Gastroesophageal sphincter (tissue), 4 donors: ENCODE measurements at places on chromosomes 4 and X. TPM values are rescaled to one million over a fixed set of nuclear protein-coding genes. Genes with fewer than 3 reads are reported as not detected.

The CPZ gene
- 7.5 TPM for total RNA-seq

DNA sequence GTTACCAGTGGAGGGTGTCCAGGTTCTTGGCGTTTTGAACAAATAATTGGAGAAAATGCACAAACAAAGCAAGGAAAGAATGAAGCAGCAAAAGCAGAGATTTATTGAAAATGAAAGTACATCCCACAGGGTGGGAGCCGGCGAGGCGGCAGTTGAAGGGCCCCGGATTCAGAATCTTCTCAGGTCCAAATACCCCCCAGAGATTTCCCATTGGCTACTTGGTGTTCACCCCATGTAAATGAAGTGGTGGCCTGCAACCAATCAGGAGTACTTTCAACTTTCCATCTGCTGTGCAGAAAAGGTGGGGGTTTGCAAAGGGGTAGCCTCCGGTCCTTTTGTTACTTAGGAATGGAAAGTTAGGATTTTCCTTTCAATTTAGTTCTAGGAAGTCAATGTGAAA lies 1447.0 kb downstream of the C4orf33 start:
- no peak for ATAC-seq

DNA sequence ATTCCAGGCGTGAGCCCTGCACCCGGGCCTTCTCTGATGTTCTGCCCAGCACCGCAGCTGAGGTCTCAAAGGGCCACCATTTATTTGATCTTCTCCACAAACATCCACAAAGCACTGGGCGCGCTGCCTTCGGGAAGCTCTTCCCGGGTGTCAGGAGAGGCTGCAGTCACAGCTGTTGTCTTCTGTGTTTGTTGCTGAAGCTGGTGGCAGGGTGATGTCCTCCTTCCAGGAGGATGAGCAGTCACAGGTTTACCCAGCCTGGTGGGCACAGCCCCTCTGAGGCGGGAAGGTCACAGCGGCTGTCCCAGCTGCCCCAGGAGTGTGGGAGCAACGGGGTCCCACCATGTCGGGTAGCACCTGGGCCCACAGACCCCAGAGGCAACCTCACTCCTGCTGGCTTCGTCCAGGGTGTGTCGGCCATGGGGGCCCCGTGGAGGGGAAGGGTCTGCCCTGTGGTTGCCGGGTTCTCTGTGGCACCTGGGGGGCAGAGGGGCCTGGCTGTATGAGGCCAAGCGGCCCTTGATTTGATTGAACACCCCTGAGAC lies 27.6 kb downstream of the FGFRL1 start:
- no peak for ATAC-seq

The KDR gene
- total RNA-seq, result 36.8 TPM

GRCh38 chr4:7699031-7699430 lies 240.6 kb downstream of the AFAP1 start:
- peak; percentile 21 for ATAC-seq

DNA sequence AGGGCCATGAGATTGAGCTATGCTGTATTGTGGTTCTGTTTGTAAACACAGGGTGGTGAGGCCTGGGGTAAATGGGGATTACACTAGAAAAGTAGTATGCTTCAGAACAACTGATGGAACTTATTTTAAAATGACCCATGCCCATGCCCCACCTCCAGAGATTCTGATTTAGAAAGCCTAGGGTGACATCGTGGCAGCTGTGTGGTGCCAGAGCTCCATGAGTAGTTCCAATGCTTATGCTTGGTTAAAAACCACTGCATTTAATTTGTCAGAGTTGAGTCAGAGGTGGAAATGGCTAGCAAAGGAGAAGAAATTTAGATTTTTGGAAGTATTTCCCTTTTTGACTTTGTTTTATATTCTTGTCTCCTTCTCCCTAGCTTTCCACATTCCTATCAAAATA lies 63.4 kb upstream of the PDE5A start:
- no peak for ATAC-seq

GRCh38 chrX:136029766-136030165 lies 44.5 kb downstream of the SLC9A6 start:
- ATAC-seq, result no peak

- ATAC-seq, result no peak
These were observed 147.0 kb upstream of the HPGD start for GRCh38 chr4:174669270-174669669.

- no peak for ATAC-seq
These were observed 55.3 kb upstream of the KCNIP4 start for GRCh38 chr4:22003878-22004277.

- ATAC-seq, result no peak
These were observed 90.4 kb upstream of the HPRT1 start for GRCh38 chrX:134369576-134369975.

GRCh38 chr4:52350926-52351325 lies 299.8 kb downstream of the SPATA18 start:
- no peak for ATAC-seq

The GIMD1 gene
- total RNA-seq, result not detected

The TENM3 gene
- 39.9 TPM for total RNA-seq

GRCh38 chrX:20743046-20743445 lies 476.3 kb upstream of the RPS6KA3 start:
- no peak for ATAC-seq

DNA sequence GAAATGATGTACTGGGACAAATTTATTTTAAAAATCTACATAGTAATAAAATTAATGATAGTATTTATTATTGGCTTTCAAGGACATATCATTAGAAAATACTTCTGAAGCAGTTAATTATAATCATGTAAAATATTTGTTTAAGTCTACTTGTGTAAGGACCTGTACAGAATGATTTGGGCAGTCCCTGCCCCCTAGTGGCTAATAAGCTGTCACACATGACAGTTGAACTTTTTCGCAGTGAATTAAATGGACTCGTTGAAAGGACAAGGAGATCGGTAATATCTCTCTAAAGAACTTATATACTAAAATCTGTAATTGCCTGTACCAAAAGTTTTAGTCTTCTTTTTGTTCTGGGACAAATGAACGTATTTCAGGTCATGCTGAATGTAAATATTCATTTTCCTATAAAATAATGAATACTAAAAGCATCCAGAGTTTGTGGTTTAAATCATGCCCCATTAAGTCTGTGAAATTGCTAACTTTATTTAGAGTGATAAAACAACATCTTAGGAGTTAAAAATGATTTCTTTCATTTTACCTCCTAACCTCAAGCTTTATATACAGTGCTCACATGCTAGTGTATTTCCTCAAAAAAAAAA lies 13.6 kb downstream of the EXOC1 start:
- peak; percentile 72 for ATAC-seq

The CXCL11 gene
- total RNA-seq, result not detected

DNA sequence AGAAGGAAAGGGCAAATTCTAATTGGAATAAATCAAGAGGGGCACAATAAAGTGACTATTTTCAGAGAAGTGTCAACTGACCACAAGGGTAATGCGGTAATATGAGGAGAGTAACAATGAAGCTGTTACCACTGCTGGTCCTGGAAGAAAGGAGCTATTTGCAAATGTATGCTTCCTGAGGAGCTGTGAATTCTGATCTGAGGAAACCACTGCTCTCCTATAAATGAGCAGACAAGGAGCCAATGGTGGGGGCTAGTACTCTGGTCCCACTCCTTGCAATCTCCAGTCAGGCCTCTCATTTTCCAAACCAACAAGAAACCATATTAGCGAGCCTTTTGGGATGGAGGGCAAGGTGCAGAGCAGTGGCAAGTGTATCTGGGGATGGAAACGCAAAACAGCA lies 770.2 kb downstream of the FSTL5 start:
- ATAC-seq, result no peak

DNA sequence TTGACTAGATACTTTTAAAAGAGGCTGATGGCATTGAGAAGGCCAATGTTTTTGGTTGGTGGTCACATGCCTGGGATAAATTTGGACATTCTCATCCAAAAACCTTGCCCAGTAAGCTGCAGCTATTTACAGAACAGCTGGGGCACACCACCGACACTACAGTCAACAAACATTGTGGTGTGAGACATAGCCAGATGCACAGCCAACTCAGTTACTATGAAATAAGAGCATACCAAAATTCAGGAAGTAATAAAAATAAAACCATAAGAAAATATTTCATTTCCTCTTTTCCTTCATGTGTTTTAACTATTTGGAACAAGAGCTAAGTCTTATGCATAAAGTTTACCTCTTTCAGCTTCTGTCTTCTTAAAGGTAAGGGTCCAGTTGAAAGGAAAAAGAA lies 8.8 kb downstream of the PPM1K start:
- no peak for ATAC-seq

DNA sequence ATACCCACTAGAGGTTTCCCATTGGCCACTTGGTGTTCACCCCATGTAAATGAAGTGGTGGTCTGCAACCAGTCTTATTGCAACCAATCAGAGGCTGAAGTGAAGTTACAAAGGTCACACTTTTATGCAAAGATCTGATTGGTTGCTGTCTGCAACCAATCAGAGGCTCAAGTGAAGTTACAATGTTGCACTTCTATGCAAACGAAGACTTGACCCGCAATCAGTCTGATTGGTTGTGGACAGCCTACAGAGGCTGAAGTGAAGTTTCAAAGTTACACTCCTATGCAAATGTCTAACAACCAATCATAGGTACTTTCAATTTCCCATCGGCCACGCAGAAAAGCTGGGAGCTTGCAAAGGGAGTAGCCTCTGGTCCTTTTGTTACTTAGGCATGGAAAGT lies 22.3 kb upstream of the XPNPEP2 start:
- no peak for ATAC-seq

The RTL3 gene
- total RNA-seq, result 8.1 TPM

DNA sequence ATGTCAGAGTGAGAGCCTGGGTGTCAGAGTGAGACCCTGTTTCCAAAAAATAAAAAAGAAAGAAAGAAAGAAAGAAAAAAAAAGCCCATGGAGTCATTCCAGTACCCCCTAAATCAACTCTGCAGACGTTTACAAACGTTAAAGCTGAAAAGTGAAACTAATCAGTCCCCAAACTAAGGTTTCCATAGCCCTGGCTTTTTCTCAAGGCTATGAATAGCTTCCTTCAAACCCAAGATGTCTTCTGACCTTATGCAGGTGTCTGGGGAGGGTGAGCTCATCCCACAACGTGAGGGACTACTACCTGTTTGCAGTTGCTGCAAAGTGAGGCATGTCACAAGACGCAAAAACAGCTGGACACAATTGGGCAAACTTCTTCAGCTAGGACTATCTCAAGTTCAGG lies 144.0 kb downstream of the SH3KBP1 start:
- ATAC-seq, result no peak

DNA sequence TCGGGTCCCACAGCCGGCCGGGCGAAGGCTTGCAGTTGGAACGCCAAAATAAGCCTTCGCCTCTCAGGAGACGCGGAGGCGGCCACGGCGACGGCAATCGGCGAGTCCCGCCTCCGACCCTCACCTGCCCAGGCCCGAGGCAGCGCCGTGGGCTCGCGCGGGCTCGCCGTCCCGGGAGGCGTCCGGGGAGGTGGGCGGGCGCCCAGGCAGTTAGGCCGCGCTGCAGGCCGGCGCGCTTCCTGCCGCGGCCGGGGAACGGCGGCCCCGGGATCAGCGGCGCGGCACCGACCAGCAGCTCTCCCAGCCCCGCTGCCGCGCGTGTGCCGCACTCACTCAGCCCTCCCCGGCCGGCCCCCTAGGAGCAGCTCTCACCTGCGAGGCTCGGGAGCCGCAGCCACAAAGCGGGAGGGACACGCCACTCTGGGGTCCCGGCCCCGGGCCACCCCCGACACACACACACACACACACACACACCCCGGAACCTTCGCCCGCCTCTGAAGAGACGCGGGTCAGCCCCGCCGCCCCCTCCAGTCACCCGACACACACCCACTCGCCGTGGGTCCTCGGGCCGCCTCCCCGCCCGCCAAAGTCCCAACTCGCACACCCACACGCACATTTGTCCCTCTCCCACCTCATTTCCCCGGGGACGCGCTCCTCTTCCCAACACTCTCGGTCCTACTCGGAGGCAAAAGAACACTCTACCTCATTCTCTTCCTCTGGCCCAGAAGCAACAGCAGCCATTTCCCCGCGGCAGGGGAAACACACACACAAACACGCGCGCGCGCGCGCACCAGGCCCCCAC lies at the start of gene CNOT6L:
Gene CNOT6L, minus strand, starts transcription at position 767 of the 802 bp plus-strand sequence. Its CDS starts 60 bp downstream, at position 707.
- peak; percentile 77 for ATAC-seq

The FHIP1A gene
- total RNA-seq, result 4.3 TPM

GRCh38 chrX:67673741-67674274 lies 130.0 kb downstream of the AR start:
- no peak for ATAC-seq

GRCh38 chr4:10395971-10396580 lies 61.1 kb downstream of the ZNF518B start:
- no peak for ATAC-seq

DNA sequence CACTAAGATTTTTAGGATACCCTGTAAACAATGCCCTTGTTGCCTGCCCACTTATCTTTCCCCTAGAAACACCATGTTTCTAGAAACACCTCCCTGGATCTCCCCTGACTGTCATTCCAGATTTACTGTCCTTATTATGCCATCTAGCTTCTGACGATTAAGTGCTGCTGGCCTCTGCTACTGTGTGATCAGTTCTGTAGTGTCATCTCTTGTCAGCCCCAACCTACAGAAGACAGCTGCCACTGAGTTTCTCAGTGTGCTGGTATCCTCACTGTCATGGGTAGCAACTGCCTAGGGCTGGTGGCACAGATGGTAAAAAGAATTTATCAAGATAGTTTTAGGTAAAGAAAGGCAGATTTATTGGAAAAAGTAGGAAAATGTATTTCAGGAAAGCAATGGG lies 68.7 kb upstream of the WWC2 start:
- no peak for ATAC-seq

GRCh38 chrX:48504261-48504660 lies 4.5 kb upstream of the PORCN start:
- no peak for ATAC-seq

DNA sequence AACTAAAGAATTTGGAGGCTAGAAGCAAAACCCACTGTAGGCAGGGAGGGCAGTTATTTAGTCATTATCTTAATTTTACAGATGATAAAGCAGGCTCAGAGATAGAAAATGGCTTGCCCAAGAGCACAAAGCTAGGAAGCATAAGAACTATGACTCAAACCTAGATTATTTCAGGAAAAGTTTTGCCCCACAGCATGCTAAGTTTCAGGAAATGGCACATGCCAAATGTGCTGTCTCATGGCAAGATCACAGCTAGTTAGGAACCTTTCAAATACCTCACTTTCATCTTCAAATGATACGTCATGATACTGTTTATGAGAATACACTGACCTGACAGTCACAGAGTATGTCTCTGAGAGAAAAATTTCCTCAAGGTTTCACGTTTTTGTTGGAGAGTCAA lies 78.5 kb upstream of the SPANXC start:
- no peak for ATAC-seq
